ENCODE measurements at places on chromosomes 7 and 10.

DNA sequence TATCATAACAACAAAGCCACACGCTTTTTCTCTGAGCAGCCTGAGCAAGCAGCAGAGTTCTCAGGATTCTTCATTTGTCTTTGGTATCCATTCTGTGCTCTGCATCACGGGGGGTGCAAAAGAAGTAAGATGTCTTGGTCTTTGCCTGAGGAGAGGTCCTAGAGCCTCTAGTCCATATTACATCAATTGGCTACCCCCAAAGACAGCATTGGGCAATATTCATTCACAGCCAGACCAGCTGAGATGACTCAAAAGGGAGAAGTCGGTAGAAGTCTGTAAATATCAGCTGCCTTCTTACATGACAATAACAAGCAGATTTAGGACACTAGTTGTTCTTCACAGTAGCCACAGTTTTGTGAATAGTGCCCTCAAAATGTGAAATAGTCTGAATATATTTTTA lies 66.6 kb downstream of the FZD1 start:
- no peak for DNase-seq

DNA sequence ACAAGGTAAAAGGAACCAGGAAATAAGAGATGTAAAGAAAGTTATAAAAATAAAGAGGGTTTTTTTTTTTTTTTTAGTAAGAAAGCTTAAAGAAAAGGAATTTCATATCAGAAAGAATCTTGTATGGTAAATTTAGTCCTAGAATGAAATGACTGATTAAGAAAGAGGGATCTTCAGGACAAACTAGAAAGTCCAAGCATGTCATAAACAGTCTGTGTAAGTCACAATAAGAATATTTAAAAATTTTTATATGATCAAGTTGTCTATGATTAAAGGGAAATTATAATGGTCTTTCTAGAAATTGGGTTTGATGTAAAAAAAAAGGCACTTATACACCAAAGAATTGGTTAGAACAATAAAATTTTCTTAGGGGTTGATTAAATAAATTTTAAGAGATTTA lies 289.5 kb downstream of the XPNPEP1 start:
- no peak for DNase-seq

DNA sequence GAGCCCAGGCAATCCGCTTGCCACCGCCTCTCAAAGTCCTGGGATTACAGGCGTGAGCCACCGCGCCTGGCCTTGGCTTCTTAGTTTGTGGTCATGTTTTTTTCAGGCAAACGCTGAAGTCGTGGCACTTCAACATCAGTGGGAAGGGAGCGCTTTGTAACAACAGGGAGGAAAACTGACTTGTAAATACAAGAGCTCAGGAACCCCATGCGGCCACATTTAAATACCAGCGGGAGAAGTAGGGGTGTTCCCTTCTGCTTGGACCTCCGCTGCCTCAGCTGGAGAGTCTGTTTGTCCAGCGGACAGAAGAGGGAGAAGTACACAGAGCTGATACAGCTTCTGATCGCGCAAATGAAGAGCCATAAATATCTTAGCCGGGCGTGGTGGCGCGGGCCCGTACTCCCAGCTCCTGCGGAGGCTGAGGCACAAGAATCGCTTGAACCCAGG lies 108.7 kb upstream of the KMT2C start:
- peak; percentile 65 for DNase-seq

- no peak for DNase-seq
These were observed 363.1 kb downstream of the GATA3 start for GRCh38 chr10:8417631-8418030.

DNA sequence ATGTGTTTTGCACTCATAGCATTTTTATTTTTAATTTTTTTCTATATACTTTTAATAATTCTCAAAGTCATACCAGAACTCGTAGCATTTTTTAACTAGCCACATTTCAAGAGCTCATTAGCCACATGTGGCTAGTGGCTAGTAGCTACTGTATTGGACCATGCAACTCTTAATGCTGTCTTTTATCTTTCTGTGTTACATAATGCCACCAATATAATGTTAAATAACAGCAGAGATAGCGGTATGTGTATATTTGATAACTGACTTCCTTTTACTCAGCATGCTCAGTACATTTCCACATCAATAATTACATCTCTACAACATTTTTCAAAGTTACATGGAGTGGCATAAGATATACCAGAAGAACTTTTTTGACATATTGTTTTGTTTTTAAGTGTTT lies 91.4 kb downstream of the CDK13 start:
- DNase-seq = no peak

DNA sequence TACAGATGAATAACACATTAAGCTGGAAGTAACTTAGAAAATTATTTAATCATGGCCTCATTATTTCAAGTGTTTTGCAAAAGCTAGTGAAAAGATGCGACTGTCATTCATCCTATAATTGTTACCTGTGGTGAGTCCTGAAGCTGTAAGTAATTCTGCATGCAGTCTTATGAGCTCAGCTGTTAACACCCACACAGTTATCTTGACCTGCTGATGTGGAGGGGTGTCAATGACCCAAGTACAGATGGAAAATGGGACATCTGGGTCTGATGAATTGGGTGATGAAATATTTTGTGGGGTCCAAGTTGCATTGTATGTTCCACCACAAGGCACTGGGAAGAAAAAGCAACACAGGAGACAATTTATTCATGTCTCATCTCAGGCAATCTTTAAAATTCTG lies 68.9 kb downstream of the OR13A1 start:
- no peak for DNase-seq

DNA sequence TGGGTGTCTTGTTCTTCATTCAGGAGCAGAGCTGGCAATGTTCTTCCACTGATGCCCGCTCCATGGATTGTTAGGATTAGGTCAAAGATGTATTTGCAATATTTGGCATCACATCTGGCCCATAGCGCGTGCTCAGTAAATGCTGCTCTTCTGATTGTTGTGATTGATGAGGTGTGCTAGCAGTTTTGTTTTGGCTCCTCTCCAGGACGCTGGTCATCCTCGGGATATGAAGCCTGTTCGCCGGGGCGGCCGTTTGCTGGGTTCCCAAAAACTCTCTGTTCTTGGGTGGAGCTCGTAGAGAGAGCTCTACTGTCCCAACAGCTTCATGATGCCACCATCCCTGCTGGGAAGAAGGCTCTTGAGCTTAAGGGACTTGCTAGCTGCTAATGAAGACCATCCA lies 96.9 kb downstream of the XRCC2 start:
- DNase-seq = no peak

GRCh38 chr10:74103560-74104258 lies 46.9 kb downstream of the AP3M1 start:
- DNase-seq = no peak

- DNase-seq = no peak
These were observed 183.1 kb downstream of the GPAM start for GRCh38 chr10:112000466-112000865.

Data from H9 (cell line).